ENCODE measurements at places on chromosomes 11 and 22.

- DNase-seq: peak; percentile 26
These were observed 129.1 kb downstream of the DCDC1 start for GRCh38 chr11:31240340-31240904.

- no peak for DNase-seq
These were observed 32.7 kb upstream of the CD82 start for GRCh38 chr11:44532809-44533208.

GRCh38 chr11:79436919-79437277 is 3.9 kb downstream of the TENM4 start:
- DNase-seq: no peak

DNA sequence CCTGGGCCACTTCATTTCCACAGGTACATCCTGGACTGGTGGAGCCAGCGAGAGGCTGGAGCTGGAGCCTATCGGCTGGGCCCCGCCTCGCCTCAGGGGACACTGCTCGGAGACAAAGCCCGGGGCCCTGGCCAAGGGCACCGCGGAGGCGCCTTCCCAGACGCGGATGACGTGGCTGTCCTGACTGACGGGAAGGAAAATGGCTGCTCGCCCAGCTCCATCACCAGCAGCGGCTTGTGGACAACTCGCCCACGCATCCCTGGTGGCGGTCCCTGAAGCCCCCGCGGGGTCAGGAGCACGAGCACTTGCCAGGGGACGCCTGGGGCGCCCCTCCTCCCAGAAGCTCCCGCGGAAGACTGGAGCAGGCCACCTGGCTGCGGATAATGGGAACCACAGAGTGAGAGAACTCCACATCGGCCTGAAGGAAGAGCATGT is 49.6 kb downstream of the CECR2 start:
- no peak for DNase-seq

GRCh38 chr22:47043835-47044721 is 281.6 kb downstream of the TBC1D22A start:
- peak; percentile 22 for DNase-seq

DNA sequence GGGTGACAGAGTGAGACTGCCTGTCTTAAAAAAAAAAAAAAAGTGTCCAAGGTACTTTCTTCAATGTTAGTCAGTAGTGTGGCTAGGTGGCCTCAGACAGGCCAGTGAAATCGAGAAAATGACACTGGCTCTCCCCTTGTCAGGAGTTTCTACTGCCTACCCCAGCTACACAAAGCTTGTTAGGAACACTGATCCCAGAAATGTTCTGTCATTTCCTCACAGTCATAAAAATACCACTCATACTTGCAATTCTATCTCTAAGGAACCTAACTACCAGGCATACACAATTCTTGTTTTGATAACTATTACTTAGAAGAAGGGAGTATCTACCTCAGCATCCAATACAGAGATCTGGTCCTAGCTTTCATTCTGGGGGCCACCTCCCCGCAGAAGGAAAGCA is 31.3 kb downstream of the ATP6V1E1 start:
- no peak for DNase-seq

DNA sequence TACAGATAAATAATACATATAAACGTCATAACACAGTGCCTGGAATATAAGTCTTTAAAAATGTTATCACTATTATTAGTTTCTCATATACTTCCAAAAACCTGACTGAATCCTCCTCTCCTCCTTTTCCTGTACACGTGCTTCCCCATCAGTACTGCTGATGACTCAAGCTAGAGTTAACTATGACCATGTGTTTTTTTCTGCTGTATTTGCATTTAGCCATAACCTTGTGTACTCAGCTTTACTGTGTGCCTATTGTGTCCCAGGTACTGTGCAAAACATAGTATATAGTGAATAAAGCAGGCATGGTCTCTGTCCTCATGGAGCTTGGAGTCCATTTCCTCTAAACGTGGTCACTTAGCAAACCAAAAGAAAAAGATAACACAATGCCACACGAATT is 56.5 kb upstream of the ARHGAP32 start:
- DNase-seq: no peak

DNA sequence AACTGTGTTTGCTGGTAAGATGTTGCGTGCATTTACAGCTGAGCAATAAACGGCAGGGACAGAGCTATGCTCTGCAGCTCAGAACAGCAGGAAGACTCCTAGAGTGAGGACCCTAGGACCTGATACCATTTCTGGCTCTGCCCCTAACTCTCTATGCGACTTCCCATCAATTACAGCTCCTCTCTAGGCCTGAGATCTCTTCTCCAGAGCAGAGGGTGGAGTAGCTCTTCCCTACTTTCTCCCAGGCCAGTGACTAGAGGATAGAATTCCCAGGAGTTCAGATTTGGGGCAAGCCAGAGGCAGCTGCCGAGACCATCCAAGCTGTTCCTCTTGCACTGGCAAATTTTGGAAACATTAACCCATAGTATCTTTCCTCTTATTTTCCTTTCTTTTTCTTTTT is 12.8 kb upstream of the SCGB1A1 start:
- no peak for DNase-seq

DNA sequence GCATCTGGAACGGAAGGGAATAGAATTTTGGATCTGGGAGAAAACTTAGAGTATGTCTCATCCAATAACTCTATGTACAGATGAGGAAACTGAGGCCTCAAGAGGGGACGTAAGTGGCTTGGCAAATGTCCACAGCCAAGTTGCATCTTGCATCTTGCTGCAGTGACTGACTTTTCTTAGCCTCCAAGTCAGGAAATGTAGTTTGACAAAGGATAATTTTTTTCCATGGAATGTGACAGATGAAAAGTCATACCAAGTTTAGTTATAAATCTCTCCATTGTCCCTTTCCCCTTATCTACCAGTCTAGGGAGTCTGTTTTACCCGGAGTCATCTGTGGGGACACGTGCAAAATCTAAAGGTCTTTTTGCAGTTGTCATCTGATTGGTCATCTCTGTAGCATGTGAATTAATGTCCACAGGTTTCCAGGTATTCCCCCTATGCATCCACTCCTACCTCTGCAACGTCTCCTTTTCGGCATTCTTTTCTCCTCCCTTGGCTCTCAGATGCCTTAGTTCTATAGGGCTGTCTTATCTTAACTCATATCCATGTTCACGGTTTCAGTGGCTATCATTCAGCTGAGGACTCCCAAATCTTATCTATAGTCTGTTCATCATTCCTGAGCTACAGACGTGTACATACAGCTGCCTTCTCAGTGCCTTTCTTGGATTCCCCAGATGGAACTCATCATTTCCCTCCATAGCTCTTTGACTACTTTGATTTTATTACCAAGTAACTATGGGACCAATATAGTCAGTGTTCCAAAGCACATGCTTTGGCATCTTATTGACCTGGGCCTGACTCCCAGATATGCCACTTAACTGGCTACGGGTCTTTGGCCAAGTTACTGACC is 139.5 kb upstream of the TIMP3 start:
- no peak for DNase-seq

DNA sequence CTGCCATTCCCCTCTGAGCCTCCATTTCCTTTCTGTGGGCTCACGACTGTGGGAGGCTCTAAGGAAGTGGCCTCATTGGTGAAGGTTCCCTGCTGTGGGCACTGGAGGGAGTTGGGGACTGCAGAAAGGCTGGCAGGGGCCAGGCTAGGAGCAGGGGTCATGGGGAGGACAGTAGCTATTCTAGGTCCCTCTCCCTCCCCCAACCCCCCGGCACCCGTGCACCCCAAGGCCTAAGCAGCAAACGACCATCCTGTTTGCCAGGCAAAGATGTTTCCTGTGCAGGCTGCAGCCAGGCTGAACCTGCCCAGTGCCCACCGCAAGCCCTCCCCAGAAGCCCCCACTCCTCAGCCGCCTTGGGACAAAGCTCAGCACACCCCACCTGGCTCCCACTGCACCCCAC is 189.4 kb downstream of the MN1 start:
- DNase-seq: no peak

GRCh38 chr11:64003807-64004589 is 17.8 kb downstream of the OTUB1 start:
- DNase-seq: no peak

GRCh38 chr11:17383461-17383860 is 5.0 kb downstream of the KCNJ11 start:
- no peak for DNase-seq

DNA sequence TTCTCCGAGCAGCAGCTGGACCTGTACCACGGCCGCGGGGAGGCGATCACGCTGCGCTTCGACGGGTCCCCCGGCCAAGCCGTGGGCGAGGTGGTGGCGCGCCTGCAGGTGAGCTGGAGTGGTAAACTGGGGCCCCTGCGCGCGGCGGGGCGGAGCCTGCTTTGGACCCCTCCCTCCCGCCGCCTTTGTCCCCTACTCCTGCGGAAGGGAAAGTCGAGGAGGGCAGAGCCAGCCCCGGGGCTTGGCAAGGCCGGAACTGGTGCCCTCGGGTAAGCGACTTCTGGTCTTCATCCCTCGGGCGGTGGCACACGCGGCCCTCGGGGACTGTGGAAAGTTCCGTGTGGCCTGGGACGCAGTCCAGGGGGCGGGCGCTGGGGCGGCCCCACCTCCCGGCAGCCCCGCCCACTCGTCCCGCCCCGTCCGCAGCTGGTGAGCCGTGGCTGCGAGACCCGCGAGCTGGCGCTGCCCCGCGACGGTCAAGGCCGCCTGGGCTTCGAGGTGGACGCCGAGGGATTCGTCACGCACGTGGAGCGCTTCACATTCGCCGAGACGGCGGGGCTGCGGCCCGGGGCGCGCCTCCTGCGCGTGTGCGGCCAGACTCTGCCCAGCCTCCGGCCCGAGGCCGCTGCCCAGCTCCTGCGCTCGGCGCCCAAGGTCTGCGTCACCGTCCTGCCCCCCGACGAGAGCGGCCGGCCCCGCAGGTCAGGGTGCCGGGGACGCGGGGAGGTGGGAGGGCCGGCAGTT is 9.2 kb downstream of the SIPA1 start:
- DNase-seq: no peak

DNA sequence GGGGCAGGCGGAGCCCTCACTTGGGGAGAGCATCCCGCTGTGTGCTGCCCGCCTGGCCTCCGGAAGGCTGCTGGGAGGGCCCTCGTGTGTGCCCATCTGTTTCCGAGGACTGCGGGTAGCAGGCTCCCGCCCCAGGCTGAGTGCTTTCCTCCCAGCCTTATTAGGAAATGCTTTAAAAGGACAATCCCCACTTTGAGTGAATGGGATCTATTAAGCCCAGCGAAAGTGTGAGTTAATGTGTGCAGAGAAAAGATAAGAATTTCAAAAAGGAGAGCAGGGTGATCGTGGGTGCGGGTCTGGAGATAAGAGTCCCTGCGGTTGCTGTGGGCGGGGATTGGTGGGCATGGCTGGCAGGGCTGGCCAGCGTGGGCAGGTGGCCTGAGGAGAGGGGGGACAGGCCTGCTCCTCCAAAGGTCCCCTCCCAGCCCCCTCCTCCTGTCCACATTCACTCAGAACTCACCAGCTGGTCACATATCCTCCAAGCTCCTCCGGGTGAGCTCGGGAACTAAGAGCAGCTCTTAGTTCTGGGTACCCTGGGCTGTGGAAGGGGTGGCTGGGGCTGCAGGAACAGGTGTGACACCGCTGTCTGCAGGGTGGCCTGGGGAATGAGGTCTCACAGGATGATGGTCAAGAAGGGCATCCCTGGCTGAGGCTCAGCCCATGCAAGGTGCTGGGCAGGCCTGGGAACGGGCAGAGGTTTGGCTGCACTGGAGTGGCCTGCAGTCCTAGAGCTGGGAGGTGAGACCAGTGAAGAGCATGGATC is 1260.3 kb downstream of the BRD1 start:
- no peak for DNase-seq

DNA sequence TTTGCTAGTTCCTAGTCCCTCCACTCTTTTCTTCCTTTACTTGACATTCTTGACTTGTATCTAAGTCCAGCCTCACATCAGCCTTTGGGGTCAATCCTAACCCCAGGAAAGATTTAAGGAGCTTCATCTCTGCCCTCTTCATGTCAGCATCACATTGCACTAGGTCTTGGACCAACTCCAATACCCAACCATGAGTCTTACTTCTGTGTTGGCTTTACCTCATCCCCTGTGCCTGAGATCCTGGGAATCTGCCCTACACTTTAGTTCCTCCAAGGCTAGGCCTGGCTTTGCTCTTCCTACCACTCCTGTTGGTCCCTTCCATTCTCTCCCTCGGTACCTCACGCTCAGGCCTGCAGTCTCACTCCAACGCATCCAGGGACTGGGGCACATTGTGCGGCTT is 117.0 kb downstream of the SLC1A2 start:
- no peak for DNase-seq

DNA sequence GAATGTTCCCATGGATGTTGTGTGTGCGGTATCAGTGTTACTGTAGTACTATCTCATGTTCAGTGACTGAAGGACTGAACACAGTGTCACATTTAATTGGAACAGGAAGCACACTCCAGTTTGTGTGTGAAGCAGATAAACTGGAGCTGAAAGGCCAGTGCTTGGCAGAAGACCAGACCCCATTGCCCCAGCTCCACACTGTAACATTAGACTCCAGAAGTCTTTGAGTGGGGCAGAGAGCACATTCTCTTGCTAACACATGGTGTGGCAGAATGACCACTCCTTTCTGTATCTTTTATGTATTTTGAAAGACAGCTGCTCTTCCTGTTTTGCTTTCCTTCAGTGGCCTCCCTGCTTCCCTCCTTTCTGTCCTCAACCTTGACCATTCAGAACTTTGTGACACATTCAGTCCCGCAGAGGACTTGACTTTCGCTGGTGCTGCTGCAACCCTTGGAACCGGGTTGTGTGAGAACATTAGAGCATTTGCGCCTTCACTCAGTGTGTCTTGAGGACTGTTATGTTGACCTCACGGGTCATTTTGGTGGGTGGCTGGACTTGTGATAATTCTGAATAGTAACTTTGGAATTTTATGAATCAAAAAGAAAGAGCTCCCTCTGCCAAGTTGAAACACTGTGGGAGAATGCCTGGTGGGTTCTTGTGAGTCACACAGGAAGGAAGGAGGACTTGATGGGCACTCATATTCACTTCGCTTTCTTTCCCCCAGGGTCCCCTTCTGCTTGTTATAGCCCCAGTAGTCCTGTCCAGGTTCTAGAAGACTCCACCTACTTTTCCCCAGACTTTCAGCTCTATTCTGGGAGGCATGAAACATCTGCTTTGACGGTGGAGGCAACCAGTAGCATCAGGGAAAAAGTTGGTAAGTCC is 26.4 kb downstream of the AMOTL1 start:
- no peak for DNase-seq

DNA sequence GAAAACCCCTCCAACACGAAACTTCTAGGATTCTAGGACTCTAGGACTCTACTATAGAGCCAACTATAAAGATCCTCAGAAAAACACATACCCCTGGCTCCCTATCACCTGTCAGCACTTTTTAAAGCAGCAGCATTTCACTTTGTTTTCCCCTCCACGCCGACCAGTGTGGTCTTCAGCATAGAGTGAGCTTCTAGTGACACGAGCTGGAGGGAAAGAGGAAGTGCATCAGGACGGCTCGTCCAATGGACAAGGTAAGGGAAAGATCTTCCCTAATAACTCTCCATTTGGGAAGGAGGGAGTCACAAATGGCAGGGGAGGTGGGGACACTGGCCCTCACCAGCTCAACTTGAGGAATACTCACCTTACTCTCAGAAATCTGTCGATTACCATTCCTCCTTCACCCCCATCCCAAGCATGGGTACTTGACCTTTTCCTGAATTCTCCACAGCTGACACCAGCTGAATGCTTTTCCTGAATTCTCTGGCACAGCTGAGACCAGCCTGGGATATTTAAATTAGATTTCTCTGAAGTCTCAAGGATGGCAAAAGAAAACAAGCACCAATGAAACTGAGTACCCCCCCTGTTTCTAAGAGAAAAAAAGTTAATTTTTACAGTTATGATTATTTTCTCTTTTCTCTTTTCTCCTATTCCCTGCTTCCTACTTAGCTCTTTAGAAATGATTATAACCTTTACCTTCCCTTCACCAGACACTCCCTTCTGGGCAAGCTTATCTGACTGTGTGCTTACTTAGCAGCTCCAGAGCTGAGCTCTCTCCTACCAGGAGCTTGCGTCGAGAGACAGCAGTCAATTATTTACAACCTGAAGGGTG is 33.3 kb upstream of the NNMT start:
- DNase-seq: no peak

GRCh38 chr11:74949753-74950137 is 679 bp downstream of the SPCS2 start:
- DNase-seq: peak; percentile 6

Measured in activated CD4-positive, alpha-beta T cell treated with anti-CD3 and anti-CD28 coated beads, Interleukin-2, amount 50 U/mL, for 16 hours (primary cell).